ENCODE measurements at places on chromosomes 11 and 22. TPM values are rescaled to one million over a fixed set of nuclear protein-coding genes. Genes with fewer than 3 reads are reported as not detected.
A peak's percentile ranks its signal among the peaks of the same experiment; 100 is the strongest.

GRCh38 chr22:36816636-36817524 is at the start of gene PVALB:
Gene PVALB, minus strand, starts transcription at chr22:36817035. Its CDS starts 30 bp downstream, at chr22:36817005.
- DNase-seq, result peak; percentile 41

Gene AGBL2
- total RNA-seq, result 1.2 TPM

Gene RIN1
- 4.8 TPM for total RNA-seq

DNA sequence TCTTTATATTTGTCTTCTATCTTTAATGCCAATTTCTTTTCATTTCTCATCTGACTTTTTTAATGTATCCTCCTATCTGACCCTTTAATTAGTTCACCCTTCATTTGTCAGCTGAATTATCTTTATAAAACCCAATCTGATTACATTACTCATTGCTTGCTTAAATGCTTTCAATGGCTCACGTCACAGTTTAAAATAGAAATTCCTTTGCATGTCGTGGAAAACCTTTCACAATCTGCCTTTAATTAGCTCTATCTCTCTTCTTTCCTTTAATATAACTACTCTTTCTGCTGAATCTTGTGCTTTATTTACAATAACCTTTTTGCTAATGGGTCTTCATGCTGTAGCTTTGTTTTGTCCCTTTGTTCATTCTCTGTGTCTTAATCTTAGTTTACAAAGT is 125.7 kb downstream of the DYNC2H1 start:
- no peak for DNase-seq

Gene TIMP3
- total RNA-seq, result 297 TPM

Gene PGAP2
- total RNA-seq, result 3.6 TPM

Gene IGF2
- total RNA-seq, result 2,215 TPM

Gene ARHGEF17
- 46.5 TPM for total RNA-seq

- DNase-seq, result peak; percentile 31
Measured at GRCh38 chr11:111733611-111734088, 32.5 kb downstream of the PPP2R1B start.

DNA sequence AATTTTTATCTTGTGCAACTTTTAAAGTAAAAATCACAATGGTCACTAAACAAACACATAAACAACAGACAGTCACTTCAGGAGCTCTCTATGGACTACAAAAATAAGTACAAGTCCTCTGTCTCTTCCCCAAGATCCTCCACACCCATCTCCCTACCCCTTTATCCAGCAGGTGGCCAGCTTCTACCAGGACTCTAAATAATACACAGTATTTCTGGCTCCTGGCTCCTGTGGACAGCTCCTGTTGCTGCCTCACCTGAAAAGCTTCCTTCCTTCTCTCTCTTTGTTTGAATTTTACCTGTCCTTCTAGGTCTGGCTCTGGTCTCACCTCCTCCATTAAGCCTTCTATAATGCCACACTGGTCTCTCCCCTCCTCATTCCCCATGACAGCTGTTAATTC is 86.1 kb downstream of the CLPB start:
- DNase-seq, result no peak

- peak; percentile 81 for DNase-seq
Measured at GRCh38 chr11:65709661-65710060, 2.4 kb upstream of the KAT5 start.

GRCh38 chr22:19990609-19991394 is 25.8 kb downstream of the ARVCF start:
- DNase-seq, result no peak

GRCh38 chr11:126832387-126832786 is 168.2 kb downstream of the KIRREL3 start:
- DNase-seq, result no peak

Gene SLC22A25
- total RNA-seq, result not detected

GRCh38 chr22:25120761-25121212 is 78.9 kb upstream of the CRYBB3 start:
- DNase-seq, result peak; percentile 45

GRCh38 chr11:12321217-12321937 is 56.0 kb upstream of the PARVA start:
- DNase-seq, result peak; percentile 11

DNA sequence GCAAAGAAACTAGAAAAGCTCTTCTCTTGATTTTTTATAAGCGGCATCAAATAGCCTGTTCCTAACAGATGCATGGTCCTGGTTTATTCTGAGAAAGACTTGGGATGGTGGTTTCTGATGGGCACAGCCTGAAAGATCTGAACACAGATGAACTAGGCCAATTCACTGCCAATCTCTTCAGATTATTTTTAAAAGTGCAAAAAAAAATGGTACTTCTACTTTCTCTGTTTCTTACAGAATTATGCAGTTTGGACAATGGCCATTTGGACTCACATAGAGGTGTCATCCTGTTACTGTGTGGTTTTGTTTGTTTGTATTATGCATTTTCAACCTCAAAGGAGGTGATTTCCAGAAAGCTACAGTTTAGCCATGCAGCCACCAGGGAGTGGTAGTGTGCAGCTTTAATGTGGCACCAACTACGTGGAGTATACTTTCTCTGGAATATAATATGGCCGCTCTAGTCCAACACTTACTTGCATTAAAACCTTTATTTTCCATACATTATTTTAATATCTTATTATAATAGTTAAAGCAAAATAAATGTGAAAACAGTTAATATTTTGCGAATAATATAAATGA is 469.8 kb upstream of the KIRREL3 start:
- no peak for DNase-seq

Gene MAJIN
- total RNA-seq, result not detected

Gene SCARF2
- 20.2 TPM for total RNA-seq

Gene CELSR1
- total RNA-seq, result 4.8 TPM

DNA sequence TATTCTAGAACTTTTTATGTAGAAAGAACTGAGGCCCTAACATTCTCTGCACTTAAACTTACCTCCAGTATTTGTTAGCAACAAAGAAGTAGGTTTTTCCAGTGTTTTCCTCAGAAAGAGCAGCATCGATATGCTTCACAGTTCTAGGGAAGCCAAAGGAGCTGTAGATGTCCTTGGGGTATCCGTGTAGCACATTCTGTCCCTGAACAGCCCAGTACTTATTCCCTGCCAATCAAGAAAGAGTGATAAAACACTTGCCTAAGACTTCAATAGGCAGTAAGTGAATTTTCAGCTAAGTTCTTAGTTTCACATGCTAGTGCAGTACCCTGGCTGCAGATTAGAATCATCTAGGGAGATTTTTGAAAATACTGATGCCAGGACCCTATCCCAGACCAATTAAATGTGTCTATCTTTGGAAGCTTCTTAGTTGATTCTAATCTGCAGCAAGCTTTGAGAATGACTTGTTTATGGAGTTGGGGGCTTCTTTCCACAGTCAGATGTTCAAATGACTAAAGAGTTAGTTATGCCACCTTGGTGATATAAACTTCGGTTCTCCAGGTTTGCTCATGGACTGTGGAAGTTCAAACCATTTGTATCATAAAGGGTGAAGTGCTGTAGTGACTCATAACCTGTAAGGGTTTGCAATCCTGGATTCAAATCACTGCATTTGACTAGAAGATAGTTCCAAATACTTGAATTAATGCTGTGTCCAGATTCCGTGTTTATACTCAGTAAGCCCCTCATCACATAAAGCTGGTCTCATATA is 6.5 kb downstream of the MMP1 start:
- no peak for DNase-seq

DNA sequence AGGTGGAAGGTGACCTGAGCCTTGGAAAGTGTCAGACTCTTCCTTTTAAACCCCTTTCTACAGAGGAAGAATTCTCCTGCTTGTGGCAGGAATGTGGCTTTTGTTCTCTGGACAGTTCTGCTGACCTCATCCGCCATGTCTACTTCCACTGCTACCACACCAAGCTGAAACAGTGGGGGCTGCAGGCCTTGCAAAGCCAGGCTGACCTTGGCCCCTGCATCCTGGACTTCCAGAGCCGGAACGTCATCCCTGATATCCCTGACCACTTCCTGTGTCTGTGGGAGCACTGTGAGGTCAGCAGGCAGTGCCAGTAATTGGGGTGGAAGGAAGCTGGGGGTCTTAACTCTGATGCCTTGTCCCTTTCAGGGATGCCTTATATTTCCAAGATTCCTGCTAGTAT is 9.3 kb downstream of the HINFP start:
- no peak for DNase-seq

GRCh38 chr11:73271936-73272679 is at the start of gene P2RY6:
Gene P2RY6, plus strand, starts transcription at chr11:73272338. Its CDS starts 24,181 bp downstream, at chr11:73296519.
- DNase-seq, result peak; percentile 44

GRCh38 chr11:17277024-17277584 is 565 bp downstream of the NUCB2 start:
- peak; percentile 67 for DNase-seq

Gene TRIM51
- total RNA-seq, result not detected
